Omental fat pad (tissue), 4 donors: ENCODE measurements at places on chromosomes 6 and 20.

- no peak for DNase-seq
Measured at GRCh38 chr6:144321839-144322591, 36.9 kb downstream of the UTRN start.

- DNase-seq, result no peak
Measured at GRCh38 chr6:110589865-110590513, 113.6 kb upstream of the SLC22A16 start.

DNA sequence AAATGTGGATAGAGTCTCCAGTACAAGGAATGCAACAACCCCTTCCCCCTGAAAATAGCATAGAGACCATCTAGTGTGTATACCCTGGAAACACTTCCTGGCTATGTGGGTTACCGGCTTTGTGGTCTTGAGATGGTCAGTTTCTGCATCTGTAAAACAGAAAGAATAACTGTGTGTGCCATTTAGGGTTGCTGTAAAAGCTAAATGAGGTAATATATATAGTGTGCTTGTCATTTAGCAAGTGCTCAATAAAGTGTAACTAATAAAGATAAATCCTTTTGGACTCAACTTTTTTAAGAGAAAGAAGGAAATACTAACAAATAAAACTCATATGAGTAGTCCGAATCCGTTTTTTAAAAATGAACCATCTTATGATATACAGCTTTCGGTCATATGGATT, 109.1 kb downstream of the SOBP start:
- no peak for DNase-seq

GRCh38 chr6:32839356-32839755, 817 bp upstream of the TAP2 start:
- DNase-seq, result no peak
